ENCODE measurements at places on chromosomes 1 and 21.

DNA sequence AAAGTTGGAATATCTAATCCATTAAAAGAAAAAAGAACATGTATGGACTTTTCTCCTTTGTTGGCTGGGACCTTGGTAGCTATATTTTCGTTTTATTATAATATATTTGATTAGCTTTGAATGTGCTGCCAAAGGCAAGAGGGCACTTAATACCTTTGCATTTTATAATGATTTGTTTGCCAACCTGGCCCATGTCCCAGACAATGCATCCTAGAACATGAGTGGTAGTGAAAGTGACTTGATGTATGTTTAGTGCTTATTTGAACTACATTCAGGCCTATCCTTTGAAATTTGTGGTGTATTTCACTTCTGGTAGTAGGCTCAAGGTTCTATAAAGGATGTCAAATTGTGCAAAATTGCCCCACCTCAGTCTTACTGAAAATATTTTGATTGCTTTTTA lies 25.9 kb downstream of the CACHD1 start:
- no peak for DNase-seq

DNA sequence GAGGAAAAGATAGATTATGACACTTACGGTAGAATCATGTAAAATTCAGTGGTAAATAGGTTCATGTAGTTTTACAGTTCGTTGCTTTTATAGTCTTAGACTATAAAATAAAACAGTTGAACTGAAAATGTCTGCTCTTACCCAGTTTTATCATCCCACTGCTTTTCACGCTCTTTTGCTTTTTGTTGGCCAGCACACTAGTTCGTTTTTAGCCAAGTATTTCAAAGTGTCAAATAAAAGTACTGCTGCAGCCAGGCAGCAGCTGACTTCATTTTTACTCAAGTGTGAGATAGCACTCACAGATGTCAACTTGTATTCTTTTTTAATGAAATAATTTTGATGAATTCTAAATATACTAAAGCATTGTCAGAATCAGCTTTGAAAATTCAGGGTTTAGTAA lies 18.5 kb upstream of the BTG3 start:
- no peak for DNase-seq

DNA sequence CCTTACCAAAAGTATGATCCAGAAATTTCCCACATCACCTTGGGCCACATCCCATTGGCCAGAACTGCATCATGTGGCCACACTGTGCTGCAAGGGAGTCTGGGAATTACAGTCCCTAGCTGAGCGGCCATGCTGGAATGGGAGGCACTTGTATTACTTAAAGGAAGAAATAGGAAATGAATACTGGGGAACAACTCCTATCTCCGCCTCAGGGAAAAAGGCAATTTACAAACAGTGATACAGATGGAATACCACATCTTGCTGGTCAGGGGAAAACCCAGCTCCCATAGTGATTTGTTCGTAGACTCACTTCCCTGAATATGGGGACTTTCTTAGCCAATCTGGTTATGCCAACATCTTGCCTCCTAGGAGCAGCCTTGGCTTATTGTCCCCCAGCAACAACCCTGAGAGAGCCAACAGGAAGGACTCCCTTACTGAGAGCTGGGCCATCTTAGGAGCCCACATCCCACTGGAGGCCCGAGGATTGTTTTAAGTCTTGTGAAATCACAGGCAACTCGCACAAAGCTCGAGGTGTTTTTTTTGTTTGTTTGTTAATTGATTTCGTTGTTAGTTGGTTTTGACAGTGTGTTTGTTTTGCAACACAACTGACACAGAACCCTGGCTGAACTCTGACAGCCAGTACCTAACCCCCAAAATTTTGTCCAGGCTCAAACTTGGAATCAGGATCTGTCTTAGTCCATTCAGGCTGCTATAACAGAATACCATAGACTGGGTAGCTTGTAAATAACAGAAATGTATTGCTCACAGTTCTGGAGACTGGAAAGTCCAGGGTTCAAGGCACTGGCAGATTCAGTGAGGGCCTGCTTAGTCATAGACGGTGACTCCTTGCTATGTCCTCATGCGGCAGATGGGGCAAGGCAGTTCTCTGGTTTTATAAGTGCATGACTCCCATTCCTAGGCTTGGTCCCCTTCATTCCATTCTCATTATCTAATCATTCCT lies 14.9 kb downstream of the CDA start:
- DNase-seq, result no peak

DNA sequence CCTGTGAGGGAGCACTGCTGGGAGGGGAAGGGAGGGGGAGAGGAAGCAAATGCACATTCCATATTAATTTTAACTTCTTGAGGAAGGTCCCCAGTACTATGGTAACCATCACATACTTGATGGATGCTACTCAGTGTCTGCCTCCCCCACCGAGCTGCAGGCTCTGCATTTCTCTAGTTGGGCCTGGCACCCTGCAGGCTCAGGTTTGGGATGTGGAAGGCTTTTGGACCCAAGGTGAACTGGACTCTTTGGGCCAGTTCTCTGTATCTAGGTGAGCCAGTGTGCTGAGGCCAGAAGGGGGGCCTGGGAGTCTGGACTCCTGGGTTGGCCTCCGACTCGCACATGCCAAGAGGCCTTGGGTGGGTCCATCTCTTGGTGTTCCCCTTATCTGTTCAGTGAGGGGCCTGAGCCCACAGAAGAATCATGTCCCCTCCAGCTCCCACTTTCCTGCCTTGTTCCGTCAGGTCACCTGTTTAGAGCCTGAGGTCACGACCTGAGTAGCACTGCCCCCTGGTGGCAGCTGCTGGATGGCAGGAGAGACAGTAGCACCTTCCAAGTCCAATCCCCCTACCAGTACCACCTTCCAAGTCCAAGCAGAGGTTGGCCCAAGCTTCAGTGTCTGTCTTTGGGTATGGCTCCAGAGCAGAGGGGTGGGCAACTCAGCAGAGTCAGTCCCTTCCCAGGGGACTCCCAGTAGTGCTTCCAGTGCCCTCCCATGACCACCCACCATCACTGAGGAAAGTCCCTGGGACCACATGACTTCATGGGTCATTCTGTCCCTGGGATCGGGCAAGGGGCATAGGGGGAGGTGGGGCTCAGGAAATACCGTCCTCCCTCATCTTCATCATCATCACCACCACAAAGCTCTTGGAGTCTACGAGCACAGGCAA lies 241.8 kb downstream of the TRABD2B start:
- DNase-seq, result peak; percentile 40

GRCh38 chr21:27190601-27191000 lies 223.7 kb upstream of the ADAMTS5 start:
- DNase-seq, result no peak

DNA sequence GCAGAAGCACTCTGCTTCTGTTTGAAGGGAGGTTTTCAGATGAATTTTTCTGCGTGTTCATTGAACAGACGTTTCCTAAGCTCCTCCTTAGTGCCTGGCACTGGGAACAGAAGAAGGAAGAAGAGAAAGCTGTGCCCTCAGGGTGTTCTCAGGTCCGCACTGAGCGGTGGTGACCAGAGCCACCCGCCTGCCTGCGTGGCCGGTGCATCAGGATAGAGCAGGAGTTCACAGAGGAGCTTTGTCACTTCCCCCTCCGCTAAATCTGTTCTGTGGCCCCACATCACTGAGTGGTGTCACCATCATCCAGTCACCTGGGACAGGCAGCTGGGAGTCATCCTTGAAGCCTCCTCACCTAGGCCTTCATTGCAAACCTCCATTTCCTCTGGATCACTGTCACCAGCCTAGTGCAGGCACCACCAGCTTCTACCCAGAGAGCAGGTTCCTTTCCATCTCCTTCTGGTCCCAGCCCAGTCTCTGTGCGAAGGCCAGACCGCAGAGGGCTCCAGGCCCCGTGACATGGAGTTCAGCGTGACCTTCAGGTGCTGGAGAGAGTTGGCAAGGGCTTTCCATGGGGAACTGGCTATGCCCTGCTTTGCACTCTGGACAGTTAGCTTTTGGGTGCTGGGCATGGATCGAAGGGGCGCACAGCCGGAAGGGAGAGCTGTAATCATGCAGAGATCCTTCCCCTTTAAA lies 21.7 kb downstream of the PARK7 start:
- no peak for DNase-seq

DNA sequence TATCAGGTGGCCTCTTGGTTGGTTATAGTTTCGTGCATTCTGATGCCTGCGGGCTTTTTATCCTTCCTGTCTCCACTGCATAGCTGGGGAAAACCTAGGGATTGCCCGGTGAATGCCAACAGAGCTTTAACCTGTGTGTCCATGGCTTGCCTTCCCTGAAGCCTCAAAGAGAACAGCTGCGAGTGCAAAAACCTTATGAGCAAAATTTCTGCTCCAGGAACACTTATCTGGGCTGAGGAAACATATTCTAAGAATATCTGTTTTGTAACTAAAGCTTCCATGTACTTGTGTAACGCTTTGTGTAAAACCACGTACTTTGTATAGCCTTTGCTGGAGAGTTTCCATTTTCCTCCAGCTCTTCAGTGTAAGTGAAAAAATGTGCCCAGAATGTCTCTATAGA lies 7.2 kb downstream of the CNST start:
- no peak for DNase-seq

DNA sequence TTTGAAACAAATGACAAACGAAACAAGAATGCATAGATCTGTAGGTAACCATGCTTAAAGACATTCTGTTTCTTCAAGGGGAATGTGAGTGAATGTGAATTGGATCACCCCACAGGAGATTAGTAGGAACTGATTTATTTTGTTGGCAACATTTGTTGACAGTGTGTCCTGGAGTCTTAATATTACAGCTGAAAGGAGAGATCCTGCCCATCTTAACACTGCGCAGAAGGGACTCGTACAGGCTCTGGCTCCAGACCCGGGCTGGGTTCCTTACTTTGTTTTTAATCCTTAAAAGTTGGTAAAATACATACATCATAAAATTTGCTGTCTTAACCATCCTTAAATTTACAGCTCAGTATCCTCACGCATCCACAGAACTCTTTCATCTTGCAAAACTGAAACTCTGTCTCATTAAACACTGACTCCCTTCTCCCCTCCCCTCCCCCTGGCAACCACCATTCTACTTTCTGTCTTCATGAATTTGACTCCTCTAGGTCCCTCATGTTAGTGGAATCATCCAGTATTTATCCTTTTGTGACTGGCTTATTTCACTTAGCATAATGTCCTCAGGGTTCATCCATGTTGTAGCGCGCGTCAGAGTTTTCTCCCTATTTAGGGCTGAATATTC lies 74.1 kb downstream of the GALNT2 start:
- no peak for DNase-seq

- no peak for DNase-seq
Observed at GRCh38 chr1:89721351-89721750, 88.4 kb downstream of the LRRC8C start.

GRCh38 chr1:116825720-116826438 lies 71.6 kb downstream of the CD2 start:
- DNase-seq, result no peak

GRCh38 chr1:29122682-29123052 lies 1.0 kb downstream of the TMEM200B start:
- no peak for DNase-seq

- DNase-seq, result no peak
Observed at GRCh38 chr1:208100106-208100505, 144.1 kb downstream of the PLXNA2 start.

DNA sequence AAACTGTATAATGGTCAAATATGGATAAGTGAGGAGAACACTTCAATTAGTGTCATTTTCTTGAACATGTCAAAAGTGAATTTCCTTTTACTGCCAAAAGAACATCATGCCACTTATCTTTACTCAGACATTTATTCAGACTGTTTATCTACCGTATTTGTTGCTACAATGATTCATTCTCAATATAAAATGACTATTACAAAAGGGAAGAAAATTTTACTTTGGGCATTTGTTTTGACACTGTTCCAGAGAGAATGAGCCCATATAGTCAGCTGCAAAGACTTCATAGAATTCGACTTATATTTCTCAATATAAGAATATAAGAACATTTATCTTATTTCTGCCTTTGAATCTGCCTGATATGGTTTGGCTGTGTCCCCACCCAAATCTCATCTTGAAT lies 1699.1 kb downstream of the BRINP3 start:
- DNase-seq, result no peak

DNA sequence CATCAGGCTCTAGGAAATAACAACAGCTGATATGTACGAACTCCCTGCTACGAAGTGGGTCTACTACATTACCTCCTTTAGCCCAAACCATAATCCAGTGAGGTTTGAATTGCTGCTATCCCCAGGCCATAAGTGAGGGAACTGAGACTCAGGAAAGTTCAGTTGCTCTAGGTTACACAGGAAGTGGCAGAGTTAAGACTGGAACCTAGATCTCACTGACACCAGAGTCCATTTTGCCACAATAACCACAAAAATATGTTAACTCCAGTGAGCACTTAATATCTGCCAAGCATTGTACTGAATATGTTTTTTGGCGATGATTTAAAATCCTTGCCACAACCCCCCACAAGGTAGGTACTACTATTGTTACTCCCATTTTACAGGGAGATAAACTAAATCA lies 8.9 kb upstream of the TADA1 start:
- DNase-seq, result no peak

- no peak for DNase-seq
Observed at GRCh38 chr21:29151931-29152330, 21.5 kb downstream of the MAP3K7CL start.

- DNase-seq, result peak; percentile 45
Observed at GRCh38 chr1:156385534-156386031, 16.6 kb downstream of the RHBG start.

GRCh38 chr21:37193006-37193405 lies 74.1 kb downstream of the VPS26C start:
- DNase-seq, result no peak

DNA sequence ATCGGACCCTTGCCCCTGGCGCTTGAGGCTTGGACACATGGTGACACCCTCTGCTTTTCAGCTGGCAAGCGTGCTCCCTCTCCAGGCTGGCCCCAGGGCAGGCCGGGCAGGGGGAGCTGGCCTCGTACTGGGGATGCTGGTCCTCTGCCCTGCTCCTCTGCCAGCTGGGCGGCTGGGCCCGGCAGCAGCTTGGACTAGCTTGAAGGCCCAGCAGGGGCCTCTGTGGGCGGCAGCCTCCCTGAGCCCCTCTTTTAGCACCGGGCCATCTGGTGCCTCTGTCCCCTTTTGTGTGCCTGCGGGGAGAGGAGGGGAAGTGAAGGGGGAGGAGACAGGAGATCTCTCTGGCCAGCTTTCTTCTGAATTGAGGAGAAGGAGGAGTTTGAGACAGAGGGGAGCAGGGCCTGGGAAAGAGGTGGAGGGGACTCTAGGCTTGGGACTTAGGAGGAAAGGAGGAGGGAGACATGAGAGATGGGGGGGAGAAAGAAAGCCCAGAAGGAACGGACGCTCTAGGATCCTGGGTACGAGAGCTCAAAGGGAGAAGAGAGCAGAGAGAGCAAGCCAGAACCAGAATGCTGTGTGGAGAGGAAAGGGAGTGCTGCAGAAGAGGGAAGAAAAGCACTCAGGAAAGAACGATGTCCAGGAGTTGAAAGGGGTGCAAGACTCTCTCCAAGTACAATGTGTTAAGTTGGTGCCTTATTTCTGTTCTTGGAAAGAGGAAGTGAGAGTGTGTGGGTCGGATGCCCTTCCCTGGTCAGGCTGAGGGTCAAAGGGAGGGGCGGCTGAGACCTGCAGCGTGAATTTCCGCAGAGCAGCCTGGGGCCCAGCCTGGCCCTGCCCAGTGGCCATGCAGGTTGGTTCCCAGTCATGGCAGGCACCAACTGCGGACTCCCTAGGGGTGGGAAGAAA lies 40.3 kb downstream of the IER5 start:
- no peak for DNase-seq
